AG09309 (cell line): ENCODE measurements at places on chromosomes 13 and 19.

- DNase-seq, result no peak
Observed at GRCh38 chr13:55553701-55554100, 1587.0 kb upstream of the PRR20A start.

DNA sequence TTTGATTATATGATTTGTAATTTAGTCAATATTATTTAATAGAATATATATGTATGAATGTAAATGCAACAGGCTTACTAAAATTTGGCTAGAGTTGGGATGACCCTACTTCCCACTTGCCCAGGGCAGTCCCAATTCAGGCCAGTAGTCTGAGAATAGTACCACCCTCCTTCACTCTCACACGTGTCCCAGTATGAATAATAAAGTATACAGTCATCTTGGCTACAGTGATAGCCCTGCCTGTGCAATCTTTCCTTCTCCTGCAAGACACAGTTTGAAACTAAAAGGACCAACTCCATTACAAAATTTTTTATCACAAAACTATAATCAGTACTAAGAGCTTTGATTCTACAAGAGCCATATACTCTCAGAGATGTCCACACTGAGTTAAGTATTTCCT lies 76.2 kb downstream of the SACS start:
- no peak for DNase-seq

DNA sequence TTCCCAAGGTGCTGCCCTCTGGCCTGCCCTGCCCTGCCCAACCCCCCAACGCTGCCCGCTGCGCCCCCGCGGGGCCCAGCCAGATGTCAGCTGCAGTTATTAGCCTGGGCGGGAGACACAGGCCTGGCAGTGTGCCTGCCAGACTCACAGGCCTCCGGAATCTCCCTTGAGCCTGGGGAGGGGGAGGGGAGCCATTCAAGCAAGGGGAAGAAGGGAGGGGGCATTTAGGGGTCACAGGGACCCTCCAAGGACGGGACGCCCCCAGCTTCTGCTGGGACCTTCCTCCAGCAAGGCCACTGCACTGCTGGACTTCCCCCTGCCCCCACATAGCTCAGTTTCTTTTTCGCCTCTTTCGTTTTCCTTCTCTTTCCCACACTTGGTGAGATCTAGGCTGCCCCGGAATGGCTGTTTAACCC lies 2.6 kb upstream of the JUNB start:
- no peak for DNase-seq

GRCh38 chr19:57099199-57099661 lies 20.6 kb upstream of the USP29 start:
- DNase-seq, result peak; percentile 23

GRCh38 chr13:97911311-97912138 lies 42.0 kb upstream of the IPO5 start:
- no peak for DNase-seq

GRCh38 chr13:27151798-27152599 lies 19.6 kb downstream of the USP12 start:
- DNase-seq, result no peak

DNA sequence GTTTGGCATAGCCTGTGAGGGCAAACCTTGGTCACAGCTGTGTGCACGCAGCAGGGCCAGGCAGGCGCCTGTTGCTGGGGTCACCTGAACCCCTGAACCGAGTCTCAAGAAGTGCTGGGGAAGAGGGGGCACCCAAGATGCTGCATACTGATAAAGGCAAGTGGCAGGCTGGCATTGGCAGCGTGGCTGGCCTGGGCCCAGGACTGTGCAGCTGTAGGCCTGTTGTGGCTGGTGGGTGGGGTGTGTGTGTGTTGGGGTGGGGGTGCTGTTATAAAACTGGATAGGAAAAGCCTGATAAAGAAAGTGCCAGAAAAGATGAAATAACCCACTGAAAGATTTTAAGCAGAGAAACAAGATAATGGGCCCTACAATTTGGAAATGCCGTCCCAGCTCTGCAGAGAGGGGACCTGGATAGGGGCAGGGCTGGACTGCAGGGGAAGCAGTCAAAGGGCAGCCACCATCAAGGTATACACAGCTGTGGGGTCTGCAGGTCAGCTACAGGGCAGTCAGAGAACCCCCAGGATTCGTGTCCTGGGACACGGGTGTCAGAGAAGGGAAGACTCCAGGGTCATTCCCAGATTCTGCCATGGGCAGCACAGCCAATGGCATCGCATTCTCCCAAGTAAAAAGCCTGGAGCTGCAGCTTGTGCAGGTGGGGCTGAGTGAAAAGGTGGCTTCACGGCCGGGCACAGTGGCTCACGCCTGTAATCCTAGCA lies 33.2 kb downstream of the CILP2 start:
- DNase-seq, result no peak

- no peak for DNase-seq
Observed at GRCh38 chr19:9903336-9903735, 33.0 kb downstream of the OLFM2 start.

- DNase-seq, result no peak
Observed at GRCh38 chr13:110379905-110380341, 72.8 kb downstream of the COL4A2 start.

DNA sequence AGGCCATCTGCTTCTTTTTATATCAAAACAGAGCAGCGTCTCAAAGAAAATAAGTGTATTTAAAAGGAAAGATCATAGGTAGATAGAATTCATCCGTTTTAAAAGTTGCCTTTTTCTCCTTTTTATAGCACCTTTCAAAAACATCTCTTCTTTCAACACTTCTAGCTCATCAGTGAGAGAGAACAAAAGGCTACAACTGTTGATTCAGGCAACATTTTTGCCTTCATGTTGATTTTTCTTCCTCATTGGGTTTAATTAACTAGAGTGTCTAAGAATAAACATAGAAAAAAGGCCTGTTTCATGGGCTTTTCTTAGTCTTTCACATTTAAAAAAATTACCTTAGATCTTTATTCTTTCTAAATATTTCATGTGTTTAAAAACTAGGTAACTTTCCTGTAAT lies 13.6 kb downstream of the COL4A2 start:
- DNase-seq, result no peak

DNA sequence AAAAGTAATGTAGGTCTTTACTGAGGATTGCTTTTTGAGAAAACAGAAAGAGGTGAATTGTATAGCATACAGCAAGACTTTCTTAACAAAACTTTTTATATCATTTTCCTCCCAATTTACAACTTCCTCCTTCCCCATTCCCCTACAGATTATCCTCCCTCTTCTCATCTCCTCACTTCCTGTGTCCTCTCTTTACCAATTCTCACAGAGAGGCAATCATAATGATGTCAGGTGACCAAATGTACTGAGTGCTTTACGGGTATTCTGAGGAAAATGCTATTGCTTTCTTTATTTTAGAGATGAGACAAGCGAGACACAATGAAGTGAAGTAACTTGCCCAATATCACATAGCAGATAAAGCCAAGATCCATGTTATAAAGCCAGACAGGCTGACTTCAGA lies 1.7 kb upstream of the MTMR6 start:
- no peak for DNase-seq

GRCh38 chr13:21076253-21076652 lies 14.9 kb upstream of the LATS2 start:
- no peak for DNase-seq

GRCh38 chr13:23372264-23372906 lies 61.1 kb downstream of the SACS start:
- DNase-seq, result no peak

- DNase-seq, result no peak
Observed at GRCh38 chr19:19552798-19553197, 14.7 kb downstream of the CILP2 start.

GRCh38 chr19:38133319-38133718 lies 90.7 kb downstream of the DPF1 start:
- no peak for DNase-seq

DNA sequence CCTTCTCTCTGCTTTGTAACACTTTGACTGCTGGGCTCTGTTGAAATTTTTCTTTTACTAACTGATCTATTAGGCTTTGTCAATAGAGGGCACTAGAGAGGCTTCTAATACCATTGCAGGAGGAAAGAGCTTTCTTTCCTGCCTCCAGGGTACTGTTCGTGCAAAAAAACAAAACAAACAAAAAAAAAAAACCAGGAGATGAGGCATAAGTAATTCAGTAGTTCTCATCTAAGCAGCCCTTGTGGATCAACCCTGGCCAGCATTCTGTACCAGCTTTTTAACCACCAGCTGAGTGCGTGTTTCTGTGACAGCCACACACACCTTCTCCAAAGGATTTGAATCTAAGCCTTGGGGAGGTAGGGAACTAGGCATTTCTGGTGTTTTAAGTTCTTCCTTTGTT lies 1707.6 kb upstream of the SLC10A2 start:
- no peak for DNase-seq

DNA sequence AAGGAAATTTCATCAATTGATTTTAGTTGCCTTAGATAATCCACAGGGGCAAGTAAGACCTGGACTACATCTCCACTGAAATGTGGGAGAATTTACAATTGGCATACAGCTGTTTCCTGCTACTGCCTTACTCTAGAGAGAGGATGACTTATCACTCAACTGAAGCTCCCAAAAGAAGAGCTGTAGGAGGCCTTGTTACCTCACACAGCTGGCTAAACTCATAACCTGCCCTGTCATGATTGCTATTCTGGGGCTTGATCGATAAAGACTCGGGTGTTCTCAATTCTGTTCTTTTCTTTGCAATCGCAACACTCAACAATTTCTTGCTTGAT lies 1396.4 kb downstream of the EFNB2 start:
- no peak for DNase-seq

GRCh38 chr19:18137657-18138339 lies 15.2 kb upstream of the PIK3R2 start:
- DNase-seq, result no peak

- DNase-seq, result no peak
Observed at GRCh38 chr13:110535526-110535925, 26.0 kb downstream of the RAB20 start.

DNA sequence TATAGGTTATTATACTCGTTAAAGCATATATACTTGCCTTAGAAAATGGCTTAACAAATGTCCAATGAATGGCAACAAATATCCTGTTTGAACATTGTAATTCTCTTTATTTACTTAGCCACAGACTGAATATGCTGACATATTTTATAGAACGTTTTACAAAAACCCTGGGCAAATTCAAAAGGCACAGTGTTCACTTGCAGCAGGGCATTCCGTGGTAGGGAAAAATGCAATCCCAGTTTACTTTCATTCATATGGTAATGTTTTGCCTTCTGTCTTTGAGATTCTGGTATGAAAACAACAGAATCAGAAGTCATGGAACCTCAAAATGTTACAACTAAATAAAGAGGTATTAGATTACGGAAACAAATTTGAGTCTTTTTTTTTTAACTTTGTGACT lies 56.2 kb upstream of the MYCBP2 start:
- no peak for DNase-seq

DNA sequence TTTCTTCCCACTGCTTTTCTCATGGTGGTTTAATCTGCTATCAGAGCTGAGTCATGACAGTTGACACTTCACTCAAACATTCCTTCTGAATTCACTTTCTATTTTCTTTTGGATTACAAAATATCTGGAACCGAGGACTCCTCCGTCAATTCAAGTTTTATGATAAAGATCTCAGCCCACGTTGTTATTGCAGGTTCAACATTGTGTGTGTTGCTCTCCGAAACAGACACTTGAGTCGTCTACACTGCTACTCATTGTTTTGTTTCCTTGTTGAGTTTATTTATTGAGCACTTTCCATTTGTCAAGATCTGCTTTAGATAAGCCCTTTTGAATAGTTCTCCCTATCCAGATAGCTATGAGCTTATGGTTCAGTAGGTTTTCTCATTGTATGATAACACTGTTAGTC lies 636.1 kb upstream of the GPC6 start:
- DNase-seq, result no peak

- no peak for DNase-seq
Observed at GRCh38 chr13:21016487-21016886, 44.9 kb downstream of the LATS2 start.

- no peak for DNase-seq
Observed at GRCh38 chr13:110835721-110836604, 78.9 kb downstream of the ANKRD10 start.

GRCh38 chr13:96850538-96851145 lies 143.6 kb downstream of the OXGR1 start:
- DNase-seq, result no peak

DNA sequence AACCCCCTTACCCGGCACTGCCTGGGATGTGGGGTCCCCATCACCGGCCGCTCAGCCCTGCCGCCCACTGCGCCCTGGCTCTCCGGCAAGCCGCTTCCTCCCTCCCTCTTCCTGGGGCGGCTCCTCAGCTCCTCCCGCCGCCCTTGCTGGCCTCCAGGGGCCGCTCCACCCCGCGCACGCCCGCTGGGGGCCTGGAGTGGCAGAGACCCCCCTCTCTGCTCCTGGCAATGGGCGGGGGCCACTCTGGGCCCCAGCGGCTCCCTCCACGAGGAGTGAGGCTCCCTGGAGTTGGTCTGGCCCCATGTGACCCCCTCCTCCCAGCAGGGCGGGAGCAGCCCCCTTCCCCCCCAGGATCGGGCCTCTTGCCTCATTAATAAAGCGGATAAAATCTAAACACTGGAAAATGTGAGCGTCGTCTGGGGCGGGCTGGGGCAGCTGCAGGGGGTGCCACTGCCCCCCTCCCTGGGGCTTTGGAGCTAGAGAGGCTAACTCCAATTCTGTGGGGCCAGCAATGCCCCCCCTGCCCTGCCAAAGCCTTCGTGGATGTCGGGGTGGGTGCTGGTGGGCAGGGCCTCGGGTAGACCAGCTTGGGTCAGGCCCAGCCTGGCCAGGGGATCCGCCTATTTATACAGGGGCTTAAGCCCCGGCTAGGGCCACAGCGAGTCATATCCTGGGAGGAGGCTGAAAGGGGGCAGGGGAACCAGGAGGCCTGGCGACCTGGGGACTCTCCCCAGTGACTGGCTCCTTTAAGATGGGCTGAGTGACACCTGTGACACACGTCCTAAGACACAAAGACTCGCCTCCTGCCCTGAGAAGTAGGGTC lies at the start of gene PTGER1:
Gene PTGER1, minus strand, starts transcription at position 104 of the 823 bp plus-strand sequence. CDS start 1,034 bp downstream, outside the sequence.
- no peak for DNase-seq
